NCI-H446 (cell line): ENCODE measurements at places on chromosomes 11 and 22.

- DNase-seq, result no peak
Observed at GRCh38 chr22:24329453-24329852, 58.8 kb downstream of the SPECC1L start.

DNA sequence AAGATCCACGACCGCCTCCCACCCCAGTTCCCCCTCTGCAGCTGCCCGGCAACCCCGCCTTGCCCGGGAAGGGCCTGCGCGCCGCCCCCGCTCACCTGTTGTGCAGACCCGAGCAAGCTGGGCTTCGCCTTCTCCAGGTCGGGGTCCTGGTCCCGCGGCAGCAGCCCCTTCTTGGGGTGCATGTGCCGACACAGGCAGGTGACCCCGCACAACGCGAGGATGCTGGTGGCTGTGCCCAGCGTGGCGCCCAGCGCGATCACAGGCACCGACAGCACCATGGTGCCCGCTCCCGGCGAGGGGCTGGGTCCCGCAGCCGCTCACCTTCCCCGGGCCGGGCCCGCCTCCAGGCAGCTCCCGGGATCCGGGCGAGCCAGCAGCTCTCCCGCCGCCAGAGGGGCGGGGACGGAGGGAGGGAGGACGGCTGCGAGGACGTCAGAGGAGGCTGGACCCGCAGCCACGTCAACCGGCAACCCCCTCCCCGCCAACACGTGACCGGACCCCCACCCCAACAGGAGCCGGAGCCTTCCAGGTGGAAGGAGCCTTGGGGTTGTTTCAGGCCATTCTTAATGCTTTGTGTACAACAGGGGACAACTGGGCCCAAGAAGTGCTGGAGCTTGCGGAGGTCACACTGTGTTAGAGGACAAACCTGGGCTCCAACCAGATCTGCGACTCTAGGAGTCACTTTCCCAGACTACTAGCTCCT is at the start of gene SYT13:
SYT13 (minus strand) TSS at position 412 of the 703 bp plus-strand sequence; CDS start at position 278, 134 bp downstream.
- peak; percentile 28 for DNase-seq

DNA sequence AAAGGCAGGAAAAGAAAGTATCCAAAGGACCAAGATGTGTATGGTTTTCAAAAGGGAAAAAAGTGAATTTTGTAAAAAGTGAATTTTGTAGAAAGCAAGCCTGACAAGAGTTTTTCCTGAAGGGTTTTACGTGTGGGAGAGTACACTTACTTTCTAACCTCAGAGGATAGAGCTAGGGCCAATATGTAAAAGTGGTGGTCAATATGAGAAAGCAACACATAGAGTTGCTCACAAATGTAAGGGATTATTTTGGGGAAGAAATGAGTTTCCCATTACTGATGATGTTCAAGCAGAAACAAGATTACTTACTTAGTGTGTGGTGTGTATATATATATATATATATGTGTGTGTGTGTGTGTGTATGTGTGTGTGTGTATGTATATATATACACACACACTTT is 162.5 kb downstream of the SWAP70 start:
- no peak for DNase-seq

DNA sequence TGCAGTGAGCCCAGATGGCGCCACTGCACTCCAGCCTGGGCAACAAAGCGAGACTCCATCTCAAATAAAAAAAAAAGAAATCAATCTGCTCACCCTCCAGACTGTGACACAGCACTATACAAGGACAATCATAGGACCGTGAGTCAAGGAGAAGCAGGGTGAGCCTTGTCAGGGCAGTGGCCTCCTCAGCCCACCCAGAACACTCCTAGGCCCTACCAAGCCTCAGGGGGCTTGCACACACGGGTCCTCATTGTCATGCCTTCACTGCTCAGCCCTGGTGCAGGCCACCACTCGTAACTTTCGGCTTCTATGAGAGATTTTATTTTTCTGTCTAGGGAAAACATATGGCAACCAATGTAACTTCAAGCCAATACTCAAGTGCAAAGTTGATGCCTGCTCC is 35.8 kb downstream of the DGCR2 start:
- DNase-seq, result no peak

GRCh38 chr11:110778343-110778742 is 66.1 kb upstream of the ARHGAP20 start:
- no peak for DNase-seq

GRCh38 chr22:34429314-34429713 is 509.0 kb upstream of the LARGE1 start:
- DNase-seq, result no peak

- DNase-seq, result no peak
Observed at GRCh38 chr11:69296890-69297786, 3.2 kb downstream of the MYEOV start.

GRCh38 chr11:10674440-10674855 is 19.1 kb downstream of the IRAG1 start:
- no peak for DNase-seq

GRCh38 chr11:73388265-73389133 is 12.3 kb downstream of the RELT start:
- DNase-seq, result no peak

DNA sequence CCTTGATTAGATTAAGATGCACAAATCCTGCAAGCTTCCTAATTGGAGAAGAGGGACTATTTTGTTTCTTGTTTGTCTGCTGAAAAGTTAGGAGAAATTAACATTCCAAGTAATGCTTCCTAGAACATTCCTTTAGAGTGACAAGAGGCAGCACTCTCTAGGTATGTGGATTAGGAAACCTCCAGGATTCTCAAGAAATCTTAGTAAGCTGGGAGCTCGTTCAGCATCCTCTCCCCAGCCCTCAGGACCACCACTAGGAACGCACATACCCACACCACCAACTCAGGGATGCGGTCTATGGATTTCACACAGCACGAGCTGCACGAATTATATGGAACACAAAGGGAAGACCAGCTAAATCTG is 52.9 kb downstream of the NCAPD3 start:
- no peak for DNase-seq

- peak; percentile 82 for DNase-seq
Observed at GRCh38 chr11:44621140-44621681, 55.7 kb downstream of the CD82 start.

GRCh38 chr22:46774253-46774979 is 12.0 kb downstream of the TBC1D22A start:
- DNase-seq, result no peak

- no peak for DNase-seq
Observed at GRCh38 chr11:72598906-72599305, 75.3 kb downstream of the PDE2A start.

- no peak for DNase-seq
Observed at GRCh38 chr11:118569670-118570069, 2.5 kb upstream of the ARCN1 start.

DNA sequence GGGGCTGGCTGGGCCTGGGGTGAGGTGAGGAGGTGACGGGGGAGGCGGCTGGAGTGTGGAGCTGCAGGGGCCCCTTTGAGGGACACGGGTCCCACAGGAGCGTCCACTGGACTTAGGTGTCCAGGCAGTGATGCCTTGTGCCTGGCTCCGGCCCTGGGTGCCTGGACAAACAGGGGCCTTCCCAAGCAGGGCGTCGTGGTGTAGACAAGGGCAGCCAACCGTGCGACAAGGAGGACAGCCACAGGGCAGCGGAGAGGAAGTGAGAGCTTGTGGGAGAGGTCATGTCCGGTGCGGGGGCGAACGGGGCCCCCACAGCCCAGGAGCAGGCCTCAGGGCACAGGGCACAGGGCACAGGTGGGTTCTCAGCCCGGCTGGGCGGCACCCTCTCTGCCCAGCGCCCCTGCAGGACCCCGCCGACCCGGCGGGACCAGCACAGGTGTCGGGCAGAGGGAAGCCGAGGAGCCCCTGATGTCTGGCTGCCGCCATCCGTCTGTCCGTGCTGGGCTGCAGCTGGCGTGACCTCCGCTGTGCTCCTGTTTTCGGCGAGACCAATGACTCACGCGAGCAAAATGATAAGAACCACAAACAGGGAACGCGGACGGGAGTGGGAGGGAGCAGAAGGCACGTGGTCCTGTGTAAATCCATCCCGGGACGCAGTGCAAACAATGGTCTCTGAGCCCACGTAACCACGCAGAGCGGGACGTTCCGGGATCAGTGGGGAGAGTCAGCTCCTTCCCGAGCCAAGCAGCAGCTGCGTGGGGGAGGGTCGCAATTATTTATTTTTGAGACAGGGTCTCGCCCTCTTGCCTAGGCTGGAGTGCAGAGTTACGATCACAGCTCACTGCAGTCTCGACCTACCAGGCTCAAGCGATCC is 49.1 kb upstream of the A4GALT start:
- no peak for DNase-seq

- DNase-seq, result no peak
Observed at GRCh38 chr11:45210846-45211245, 64.4 kb downstream of the PRDM11 start.

- no peak for DNase-seq
Observed at GRCh38 chr11:38060920-38061319, 1462.9 kb upstream of the RAG2 start.

GRCh38 chr22:27720860-27721259 is 80.7 kb downstream of the MN1 start:
- peak; percentile 71 for DNase-seq

DNA sequence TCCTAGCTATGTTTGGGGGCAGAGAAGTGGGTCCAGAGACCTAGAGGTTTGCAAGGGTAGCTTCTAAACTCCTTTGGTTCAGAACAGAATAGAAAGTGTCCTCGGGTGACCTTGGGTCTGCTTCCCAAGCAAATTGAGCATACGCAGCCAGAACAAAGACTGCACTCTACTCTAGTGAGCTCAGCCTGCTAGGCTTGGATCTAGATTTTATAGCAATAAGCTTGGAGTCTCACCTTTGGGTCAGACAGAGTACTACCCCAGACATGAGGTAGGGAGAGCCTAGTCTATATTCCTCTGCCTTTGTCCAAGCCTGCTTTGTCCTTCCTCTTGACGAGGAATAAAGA is 52.6 kb upstream of the ELF5 start:
- no peak for DNase-seq

DNA sequence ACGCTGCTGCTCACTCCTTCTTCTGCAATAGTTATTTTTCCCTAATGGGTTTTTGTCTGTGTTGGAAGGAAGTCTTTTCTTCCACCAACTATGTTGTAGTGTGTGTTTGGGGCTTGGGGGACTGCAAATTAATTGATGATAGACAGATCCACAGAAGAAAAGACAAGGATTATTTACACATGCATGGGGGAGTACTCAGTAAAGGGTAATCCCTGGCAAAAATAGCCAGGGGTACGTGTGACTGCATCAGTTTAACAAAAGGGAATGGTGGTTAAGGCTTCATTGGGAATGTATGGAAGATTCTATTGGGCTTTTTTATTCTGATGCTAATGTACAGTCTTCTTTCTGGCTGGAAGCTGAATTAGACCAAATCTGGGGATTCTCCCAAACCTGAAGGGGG is 20.2 kb upstream of the FEZ1 start:
- no peak for DNase-seq

- DNase-seq, result no peak
Observed at GRCh38 chr11:1694846-1695547, 2.0 kb upstream of the KRTAP5-6 start.

- no peak for DNase-seq
Observed at GRCh38 chr11:83326326-83326725, 40.2 kb upstream of the CCDC90B start.

DNA sequence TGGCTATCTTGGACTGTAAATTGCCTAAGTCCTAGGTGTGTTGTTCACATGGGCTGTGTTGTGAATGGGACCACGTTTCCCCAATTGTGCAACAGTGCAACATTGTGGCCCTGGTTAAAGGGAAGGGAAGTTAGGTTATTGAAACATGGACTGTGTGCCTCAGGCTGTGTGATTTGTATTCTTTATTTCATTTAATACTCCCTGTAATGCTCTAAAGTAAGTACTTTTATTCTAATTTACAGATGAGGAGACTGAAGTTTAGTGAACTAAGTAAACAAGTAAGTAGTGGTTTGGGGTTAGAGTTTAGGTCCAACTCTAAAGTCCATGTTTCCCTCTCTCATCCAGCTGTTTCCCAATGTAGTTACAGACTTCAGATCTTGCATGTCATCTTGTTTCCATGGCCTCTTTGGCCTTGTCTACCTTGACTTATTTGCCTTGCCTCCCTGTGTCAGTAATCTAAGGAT is 77.7 kb downstream of the STIM1 start:
- no peak for DNase-seq

- DNase-seq, result no peak
Observed at GRCh38 chr22:31952472-31952871, 8.1 kb downstream of the YWHAH start.

DNA sequence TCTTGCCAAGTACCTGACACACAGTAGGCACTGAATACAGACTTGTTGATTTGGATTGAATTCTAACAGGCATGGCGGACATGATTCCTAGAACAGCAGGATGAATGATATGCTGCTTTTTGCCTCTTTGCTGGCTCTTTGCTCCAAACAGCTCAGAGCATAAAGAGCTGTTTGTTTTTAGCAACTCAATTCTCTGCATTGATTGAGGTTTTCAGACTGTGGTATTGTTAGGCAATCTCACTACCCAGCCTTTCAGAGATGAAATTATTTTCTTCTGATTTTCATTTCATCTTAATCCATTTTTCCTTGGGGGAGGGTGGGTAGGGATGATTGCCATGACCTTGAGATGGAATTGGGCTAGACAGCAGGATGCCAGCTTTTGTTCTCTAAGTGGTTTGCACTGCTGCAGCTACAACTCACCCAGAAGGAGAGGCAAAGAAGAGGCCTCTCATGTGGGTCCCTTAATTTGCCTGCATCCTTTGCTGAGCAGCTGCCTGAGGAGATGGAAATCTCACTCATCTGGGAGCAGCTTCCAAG is 20.5 kb downstream of the COA4 start:
- no peak for DNase-seq

GRCh38 chr11:103325686-103326069 is 216.5 kb downstream of the DYNC2H1 start:
- no peak for DNase-seq

DNA sequence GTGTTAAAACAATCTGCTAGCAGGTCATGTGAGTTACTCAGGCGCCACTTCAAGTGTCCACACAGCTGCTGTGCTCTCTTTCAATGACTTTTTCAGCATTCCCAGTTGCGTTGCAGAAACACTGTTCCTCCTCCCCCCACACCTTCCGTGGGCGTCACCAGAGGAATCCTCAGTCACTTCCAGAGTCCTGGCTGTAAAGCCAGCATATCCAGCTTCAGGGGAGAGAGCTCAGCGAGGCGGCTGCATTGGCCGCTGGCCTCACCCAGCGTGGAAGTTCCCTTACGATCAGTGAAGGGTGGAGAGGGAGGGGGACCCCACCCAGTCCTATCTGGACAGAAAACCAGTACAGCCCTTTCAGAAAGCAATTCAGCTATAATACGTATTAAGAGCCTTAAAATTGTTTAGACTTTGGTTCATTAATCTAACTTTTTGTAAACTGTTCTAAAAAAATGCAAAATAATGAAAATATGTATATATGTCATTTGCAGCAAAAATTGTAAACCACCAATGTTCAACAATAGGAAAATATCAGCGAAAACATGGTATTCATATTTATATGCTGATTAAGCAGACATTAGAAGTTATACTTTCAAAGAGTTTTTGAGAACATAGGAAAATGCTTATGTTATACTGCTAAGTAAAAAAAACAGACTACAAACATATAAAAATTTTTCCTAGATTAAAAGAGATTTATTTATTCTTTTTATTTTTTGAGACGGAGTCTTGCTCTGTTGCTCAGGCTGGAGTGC is 2.8 kb upstream of the ANO9 start:
- DNase-seq, result no peak
